ENCODE measurements at places on chromosomes 7 and 10.

DNA sequence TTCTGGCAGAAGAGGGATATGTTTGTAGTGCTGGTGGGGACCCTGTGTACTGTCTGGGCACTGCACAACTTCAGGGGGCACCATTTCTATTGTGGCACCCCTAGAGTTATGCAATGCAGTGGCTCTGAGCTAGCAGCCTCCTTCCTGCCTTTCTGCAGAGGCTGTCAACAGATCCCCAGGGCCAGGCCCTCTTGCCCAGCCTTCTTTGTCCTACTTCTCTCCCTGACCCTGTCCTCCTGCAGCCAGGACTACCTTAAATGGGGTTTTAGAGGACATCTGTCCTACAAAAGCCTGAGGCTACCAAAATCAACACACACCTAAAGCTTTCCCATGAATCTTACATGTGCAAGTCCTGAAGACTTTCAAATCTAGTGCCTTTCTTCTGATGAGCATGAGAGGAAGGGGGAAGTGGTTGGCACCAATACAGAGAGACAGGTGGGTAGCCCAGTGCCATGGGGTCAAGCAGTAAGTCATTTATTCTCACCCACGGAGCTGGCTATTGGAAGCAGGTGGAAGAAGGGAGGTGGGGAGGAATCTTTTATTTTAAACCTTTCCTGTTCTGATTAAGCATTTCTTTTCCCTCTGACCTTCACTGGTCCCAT is 2.4 kb downstream of the SPOCK2 start:
- DNase-seq, result no peak

GRCh38 chr10:111290649-111291048 is 213.8 kb downstream of the ADRA2A start:
- no peak for DNase-seq

DNA sequence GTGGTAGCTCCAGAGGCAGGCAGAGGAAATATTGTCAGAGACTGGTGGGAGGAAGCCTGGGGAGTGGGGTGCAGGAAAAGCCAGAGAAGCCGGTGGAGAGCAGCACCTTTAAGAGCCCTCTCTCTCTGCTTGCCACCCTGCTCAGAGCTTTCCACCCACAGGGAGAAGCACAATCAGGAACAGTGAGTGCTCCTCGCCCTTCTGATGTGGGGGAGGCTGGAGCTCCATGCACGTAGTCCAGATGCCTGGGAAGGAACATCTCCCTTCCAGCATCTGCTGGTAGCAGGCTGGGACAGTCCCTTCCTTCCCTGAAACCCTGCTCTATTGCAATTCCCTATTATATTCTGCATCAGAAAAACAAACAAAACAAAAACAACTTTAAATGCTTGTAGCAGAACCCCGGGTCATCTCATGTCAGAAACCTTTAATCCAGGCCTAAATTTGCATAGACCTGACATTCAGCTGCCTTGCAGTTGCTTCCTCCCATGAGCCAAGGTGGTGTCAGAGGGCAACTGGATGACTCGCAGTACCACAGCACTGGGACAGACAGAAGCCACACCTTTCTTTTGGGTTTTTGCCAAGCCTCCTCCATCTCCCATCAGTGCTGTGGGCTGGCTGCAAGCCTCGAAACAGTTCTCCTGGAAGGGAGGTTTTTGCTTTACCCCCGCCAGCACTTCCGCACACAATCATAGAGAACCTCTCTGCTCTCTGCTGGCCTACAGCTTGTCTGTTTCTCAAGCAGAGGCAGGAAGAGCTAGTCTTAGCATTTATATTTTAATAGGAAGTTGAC is 13.1 kb downstream of the AVPI1 start:
- no peak for DNase-seq

GRCh38 chr7:82559193-82559805 is 115.7 kb upstream of the CACNA2D1 start:
- DNase-seq, result peak; percentile 83
